ENCODE measurements at places on chromosomes 7 and 10.
A peak's percentile ranks its signal among the peaks of the same experiment; 100 is the strongest.

GRCh38 chr7:4739528-4739992, 35.9 kb upstream of the AP5Z1 start:
- no peak for DNase-seq

DNA sequence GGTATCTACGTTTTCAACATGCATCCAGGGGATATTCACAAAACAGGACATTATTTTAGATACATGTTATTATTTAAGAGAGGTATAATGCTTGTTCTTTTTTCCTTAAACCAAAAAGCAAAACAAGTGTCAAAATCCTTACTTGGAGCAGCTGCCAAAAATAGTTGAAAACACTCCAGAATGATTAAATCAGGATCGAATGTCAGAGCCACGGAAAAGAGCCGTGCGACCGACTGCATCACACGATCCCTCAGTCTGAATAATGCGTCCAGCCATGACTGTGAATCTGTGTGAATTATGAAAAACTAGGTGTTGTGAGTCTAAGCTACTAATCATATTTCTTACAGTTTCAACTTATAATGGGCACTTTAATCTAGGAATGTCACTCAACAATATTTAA, 126.0 kb downstream of the PARD3 start:
- no peak for DNase-seq

DNA sequence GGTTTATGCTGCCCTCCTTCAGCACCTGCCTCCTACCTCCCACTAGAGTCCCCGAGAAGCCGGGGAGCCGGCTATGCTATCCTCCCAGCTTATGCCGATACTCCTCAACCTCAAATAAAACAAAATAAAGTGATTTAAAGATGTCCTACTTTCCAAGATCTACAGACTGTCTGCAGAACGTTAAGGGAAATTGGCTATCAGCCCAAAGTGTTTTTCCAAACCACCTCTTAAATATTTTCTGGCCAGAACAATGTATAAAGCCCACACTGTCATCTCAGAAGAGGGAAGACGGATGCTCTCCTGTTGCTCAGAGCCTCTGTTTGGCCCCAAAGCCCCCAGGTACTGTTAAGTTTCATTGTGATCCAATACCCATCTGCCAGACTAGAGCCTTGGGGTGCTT, 54.0 kb upstream of the MGMT start:
- no peak for DNase-seq

- no peak for DNase-seq
Observed at GRCh38 chr7:149599636-149600206, 102.1 kb upstream of the ZNF746 start.

GRCh38 chr7:149261829-149262617, at the start of gene ZNF783:
Gene ZNF783, plus strand, starts transcription at chr7:149262196. Its CDS starts 138 bp downstream, at chr7:149262334.
- DNase-seq, result peak; percentile 76

DNA sequence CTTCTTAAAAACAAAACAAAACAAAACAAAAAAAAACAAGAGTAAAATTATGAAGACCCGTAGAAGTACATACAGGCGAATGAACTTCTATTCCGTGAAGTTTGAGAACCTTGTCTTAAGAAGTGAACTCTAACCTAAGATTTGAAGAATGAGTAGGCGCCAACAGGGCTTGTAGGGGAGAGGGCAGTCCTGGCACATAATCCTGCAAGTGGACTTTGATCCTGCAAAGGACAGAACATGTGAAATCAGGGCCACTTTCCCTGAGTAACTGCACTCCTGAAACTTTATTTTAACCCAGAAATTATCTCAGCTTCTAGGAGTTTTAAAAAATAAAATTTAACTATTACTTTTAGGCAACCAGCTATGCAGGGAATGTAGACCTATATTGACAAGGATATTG, 62.0 kb downstream of the GNAT3 start:
- DNase-seq, result no peak

DNA sequence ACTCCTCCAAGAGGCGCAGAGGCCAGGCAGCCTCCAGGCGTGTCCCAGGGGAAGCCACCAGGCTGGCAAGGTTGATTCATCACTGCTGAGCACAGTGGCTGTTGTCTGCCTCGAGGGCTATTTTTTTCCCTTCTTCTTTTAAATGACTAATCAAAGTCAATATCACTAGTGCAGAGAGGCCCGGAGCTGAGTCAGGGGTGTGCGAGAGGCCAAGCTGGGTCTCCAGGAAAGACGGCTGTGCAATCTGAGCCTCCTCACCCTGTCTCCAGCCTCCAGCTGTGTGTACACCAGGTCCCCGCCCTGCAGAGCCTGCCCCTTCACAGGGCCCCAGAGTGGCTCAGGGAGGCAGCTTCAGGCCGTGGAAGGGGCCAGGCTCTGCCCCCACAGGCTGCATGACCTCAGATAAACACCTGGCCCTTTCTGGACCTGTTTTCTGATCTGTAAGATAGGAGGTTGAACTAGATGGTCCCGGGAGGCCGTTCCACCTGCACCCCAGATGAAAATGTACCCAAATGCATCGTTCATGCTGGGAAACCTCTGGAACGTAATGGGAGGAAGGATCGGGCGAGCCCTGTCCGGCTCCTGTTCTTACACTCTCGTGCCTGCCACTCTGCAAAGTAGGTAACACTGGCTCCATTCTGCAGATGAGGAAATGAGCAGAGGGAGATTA, 3.7 kb downstream of the STX1A start:
- DNase-seq, result peak; percentile 64

DNA sequence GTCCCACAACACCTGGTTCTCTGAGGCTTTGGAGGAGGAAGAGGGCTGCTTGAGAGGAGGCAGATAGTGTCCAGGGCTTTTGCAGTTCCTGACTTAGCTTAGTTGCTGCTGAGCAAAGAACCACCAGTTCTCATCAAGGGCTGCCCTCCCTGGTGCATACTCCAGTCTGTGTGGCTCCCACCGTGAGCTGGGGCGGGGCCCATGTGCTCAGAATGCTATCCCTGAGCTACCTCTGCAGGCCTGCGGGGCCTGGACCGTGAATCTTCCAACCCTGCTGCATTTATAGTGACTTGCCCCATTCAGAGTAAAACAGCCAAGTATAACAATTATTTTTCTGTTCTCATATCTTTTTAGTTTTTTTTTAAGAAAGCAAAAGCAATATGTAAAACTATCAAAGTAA, 49.2 kb downstream of the TACR2 start:
- DNase-seq, result no peak

DNA sequence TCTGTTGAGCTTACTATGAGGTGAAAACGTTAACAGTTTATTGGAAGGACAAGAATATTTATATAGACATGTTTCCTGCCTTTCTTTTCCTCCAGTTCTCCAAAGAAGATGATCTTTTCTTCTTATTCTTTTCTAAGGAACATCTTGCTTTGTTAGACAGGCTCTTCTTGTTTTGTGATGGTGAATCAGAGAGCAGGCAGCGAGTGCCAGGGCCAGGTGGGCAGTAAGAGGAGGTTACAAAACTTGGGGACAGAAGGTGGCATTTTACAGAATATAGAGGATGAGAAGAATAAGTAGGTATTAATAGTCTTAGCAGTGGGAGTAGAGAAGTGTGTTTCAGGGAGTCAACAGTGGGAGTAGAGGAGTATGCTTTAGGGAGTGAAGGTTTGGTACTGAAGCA, 223.6 kb downstream of the ARL4A start:
- no peak for DNase-seq

GRCh38 chr7:95155965-95156364, 168.4 kb downstream of the PON1 start:
- no peak for DNase-seq

- DNase-seq, result no peak
Observed at GRCh38 chr7:133297093-133297492, 44.2 kb downstream of the EXOC4 start.

DNA sequence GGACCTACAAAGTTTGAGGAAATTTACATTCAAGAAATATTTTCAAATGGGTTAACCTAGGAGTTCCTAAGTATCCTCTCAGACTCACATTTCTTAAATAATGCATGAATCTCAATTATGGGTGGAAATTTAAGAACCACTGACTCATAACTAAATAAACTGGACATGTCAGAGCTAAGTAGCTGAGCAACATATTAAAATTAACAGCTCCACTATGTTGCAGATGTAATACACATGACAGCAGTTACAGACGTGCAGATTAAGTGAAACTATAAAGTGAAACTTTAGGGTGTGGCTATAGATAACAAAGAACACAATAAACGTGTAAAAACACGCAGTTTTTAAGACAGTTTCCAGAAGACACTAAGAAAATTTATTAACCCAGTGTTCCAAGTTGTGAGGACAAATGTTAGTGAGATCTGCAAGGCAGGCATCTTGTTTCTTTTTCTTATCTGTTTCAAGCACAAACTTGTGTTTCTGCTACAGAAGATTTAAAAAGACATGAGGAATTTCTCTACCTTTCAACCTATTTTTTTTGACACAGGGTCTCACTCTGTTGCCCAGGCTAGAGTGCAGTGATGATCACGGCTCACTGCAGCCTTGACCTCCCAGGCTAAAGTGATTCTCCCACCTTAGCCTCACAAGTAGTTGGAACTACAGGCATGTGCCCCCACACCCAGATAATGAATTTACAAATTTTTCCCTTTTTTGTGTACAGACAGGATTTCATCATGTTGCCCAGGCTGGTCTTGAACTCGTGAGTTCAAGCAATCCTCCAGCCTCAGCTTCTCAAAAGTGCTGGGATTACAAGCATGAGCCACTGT, 25.3 kb downstream of the DNMBP start:
- DNase-seq, result no peak

DNA sequence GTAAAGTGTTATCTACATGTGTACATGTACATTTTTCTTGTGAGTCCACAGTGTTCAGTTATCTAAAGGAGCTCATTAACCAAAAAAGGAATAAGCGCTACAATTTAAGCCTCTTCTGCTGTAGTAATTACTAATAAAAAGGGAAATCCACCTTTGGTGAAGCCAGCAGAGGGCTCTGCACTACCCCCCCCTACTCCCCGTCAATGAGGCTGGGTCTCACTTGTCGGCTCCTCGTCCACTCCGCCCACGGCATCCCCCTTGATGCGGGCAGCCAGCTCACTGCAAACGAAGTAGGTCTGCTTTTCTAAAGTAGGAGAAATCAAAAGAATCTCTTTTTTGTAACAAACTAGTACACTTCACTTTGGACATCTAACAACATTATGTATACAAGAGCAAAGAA, 4.7 kb upstream of the WASHC2A start:
- no peak for DNase-seq

- DNase-seq, result no peak
Observed at GRCh38 chr7:130732980-130733930, 752 bp downstream of the KLF14 start.

- DNase-seq, result no peak
Observed at GRCh38 chr7:34752929-34753328, 94.9 kb downstream of the NPSR1 start.

DNA sequence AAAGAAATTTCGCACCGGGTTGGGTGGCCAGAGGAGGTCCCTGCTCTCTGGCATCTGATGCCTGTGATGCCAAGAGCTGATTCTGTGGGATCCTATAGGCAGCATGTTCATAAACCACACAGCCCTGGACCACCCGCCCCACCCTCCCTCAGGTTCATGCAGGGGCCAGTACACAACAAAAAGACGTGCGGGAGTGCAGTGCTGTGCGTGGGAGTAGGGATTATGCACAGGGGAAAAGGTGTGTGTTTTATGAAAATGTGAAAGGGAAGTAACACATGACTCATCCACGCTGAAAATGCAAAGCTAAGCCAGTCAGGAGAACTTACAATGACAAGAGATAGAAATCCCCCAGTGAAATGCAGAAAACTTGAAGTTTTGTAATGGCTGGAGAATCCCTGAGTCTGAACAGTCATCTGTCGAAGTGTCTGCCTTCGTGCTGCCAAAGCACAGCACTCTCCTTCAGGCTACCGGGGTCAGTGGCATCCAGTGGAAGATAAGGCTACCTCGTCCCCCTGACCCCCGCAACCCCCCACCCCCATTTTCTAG, 1.1 kb downstream of the KIAA1217 start:
- no peak for DNase-seq

- DNase-seq, result no peak
Observed at GRCh38 chr7:157139810-157140510, 1.2 kb downstream of the UBE3C start.

DNA sequence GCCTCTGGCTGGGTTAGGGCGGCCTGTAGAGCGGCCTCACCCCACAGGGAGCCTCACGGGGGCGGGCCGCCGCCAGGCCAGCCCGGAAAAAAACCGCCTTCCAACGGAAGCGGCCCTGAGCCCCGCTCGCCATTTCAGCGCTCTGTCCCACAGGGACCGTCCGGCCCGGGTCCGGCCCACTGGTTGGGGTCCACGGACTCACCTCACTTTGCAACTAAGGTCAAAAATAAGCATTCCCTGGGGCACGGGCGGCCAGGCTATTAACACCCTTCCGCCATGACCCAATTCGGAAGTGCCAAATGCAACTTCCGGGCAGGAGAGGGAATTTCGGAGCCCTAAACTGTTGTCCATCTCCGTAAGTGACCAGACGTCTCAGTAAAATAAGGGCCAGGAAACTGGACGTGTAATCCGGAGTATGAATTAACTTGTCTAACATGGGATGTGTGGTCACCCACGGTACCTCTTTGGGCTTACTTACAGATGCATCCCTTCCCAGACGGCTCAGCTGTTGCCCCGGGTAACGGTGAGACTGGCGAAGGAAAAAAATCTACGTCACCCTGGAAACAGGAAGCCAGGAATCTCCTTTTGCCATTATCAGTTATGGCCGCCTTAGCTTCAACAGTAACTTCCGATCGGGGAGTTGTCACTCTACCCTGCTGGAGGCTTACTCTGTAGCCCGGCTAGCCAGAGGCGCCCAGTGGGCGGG, at the start of gene BBIP1:
Gene BBIP1, minus strand, starts transcription at position 538 of the 706 bp plus-strand sequence. CDS start 1,023 bp downstream, outside the sequence.
- peak; percentile 90 for DNase-seq

- no peak for DNase-seq
Observed at GRCh38 chr10:68223535-68224165, 8.3 kb downstream of the ATOH7 start.

DNA sequence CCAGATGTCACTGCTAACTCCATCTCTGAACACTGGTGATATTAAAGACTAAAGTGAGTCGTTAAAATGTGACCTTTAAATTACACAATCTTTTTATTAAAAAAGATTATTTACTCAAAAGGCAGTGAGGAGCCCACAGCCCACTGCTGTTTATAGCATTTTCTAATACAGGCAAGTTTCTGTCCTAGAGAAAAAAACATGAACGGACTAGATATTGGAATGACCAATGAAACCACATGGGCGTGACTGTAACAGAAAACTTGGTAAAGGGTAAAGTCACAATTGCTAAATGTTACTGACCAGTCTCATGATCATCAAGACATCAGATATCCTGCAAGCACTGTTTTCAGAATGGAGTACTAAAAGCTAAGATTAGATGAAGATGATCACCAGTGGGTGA, 78.7 kb downstream of the FEZF1 start:
- DNase-seq, result no peak

DNA sequence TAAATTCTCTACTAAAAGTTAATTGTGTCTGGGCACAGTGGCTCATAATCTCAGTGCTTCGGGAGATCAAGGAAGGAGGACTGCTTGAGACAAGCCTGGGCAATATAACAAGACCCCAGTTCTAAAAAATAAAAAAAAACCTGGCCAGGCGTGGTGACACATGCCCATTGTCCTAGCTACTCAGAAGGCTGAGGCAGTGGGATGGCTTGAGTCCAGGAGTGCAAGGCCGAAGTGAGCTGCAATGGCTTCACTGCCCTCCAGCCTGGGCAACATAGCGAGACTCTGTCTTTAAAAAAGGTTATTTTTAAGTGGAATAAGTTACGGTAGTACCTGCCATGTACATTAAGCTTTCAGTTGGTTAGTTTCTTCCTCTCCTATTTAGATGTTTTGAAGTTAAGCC, 28.9 kb downstream of the CDK14 start:
- DNase-seq, result no peak
